Stimulated activated CD8-positive, alpha-beta memory T cell treated with anti-CD3 and anti-CD28 coated beads, Interleukin-15, amount 100 ng/mL, for 24 hours (primary cell): ENCODE measurements at places on chromosomes 1 and 21.

DNA sequence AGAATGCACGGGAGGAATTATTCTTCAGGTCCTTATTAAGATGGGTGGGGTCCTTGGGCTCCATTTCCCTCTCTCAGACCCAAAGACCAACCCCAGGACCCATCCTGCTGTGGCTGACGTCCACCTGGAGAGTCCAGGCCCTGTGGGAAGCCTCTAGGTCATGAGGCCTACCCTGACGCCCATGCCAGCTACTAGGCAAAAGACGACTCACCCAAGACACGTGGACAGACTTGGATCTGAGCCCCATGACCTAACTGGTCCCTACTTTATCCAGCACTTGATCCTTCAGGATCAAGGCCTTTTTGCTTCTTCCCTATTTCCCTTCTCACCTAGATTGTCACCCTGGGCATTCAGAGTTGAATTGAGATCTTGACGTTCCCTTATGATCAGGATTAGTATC lies 56.0 kb upstream of the CASZ1 start:
- DNase-seq = no peak

DNA sequence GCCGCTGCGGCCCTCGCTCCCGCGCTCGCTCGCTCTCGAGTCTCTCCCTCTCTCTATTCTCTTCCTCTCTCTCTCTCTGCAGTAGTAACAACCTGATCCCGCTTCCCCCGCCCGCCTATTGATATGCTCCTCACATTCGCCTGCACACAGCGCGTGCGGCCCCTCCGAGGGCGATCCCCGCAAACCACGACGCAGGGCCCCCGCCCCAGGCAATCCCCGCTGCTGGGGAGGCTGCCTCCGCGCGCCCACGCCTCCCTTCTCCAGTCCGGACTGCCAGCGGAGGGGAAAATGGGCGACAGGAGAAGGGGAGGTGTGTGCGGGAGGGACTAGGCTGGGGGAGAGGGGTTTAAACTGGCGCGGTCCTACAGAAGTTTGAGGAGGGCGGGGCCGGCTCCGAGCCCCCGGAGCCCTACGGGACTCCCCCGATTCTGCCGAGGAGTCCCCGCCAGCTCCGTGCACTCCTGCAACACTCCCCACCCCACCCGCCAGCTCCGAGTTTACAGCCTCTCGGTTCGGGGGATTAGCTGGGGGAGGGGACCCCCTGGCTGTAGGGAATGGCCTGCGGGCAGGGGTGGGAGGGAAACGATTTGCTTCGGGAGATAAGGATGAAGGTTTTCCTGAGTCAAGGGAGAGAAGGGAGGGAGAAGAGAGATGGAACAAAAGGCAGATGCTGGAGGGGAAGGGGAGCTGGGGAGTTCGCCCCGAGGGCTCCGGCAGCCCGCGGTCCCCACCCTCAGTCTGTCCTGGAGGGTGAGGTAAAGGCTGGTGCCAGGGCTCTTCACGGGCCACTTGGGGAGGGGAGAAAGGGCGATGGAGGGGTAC lies 66.6 kb downstream of the SYT2 start:
- DNase-seq = no peak

GRCh38 chr1:42963378-42964043 lies 4.8 kb upstream of the SLC2A1 start:
- DNase-seq = no peak

GRCh38 chr1:224069138-224069537 lies 44.8 kb upstream of the FBXO28 start:
- no peak for DNase-seq

GRCh38 chr1:65150583-65151263 lies 2.7 kb downstream of the AK4 start:
- DNase-seq = no peak

- no peak for DNase-seq
Measured at GRCh38 chr1:181352695-181353094, 130.6 kb upstream of the CACNA1E start.

- DNase-seq = no peak
Measured at GRCh38 chr1:156815961-156816422, 656 bp downstream of the SH2D2A start.
